ENCODE measurements at places on chromosomes 11 and 22.

DNA sequence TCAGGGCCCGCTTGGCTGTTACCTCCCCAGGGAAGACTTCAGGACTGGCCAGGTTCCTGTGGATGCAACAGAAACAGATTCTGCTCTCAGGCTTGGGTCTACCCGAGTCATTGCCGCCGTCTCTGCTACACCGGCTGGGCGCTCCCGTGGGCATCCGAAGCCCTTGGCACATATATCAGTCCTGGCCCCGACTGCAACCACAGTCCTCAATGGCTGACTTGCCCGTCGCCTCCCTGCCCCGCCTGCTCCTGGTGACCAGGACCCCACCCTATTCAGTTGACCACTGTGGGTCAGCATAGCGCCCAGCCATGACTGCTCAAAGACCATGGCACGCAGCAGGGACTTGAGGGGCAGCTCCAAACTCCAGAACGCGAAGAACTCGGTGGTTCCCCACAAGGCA lies 64.7 kb upstream of the SLC22A12 start:
- DNase-seq = no peak

DNA sequence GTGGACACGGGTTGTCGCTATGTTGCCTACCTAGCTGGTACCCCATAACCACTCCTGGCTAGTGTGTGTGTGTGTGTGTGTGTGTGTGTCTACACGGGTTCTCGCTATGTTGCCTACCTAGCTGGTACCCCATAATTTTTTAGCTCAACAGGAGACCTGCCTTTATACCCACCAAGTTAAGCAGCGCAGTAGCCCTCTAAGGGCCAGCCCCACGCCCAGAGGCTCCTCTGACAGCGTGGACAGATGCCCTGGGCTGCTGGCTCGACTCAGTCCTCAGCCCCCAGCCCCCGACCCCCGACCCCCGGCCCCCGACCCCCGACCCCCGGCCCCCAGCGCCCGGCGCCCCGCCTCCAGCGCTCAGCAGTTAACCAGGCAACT lies 351 bp upstream of the AKIP1 start:
- no peak for DNase-seq

DNA sequence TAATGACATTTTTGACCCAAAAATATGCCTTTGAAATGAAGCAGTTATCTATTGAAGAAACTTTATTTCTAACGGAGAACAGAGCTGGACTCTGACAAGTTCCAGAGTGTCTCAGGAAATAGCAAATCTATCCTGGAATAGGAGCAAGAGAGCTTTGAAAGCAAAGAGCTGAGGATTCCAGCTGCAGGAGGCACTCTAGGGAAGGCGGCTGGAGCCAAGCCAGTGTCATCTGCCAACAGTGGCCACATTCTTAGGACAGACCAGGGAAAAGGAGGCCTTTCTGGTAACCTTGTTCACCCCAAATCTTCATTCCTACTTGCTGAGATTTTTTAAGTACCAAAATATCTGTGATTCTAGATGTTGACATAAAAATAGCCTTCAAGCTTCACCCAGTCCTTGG lies 493.5 kb upstream of the B3GAT1 start:
- no peak for DNase-seq

DNA sequence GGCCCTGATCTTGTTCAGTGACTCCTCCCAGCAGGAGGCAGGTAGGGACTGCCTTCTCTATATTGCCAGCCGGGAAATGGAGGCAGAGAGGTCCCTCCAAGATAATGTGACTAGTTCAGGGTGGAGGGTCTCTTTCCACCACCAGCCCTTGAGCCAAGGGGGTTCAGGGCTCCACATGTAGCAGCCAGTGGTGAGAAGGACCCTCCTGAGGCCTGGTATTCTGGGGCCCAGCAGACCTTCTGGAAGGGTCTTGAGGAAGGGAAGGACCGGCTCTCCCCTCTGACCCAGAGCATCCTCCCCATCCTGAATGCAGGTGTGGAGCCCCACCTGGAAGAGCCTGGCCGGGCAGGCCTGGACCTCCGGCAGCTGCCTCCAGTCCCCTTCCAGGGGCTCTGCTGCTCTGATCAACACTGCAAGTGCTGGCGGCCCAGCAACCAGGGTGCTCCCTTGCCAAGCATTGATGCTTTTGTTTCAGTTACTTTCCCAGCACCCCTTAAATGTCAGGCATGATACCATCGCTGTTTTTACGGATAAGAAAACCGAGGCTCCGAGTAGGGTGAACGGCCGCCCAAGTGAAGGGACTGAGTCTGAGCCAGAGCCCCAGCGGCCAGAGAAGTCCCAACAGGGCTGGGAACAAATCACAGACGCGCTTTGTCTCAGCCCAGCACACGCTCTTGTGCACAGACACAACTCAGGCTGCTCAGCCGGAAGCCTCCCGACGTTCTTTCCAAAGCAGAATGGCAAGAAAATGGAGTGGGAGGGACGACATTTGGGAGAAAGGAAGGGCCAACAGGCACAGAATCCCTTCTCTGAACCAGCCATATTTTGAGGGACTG lies 38.8 kb downstream of the DKK3 start:
- no peak for DNase-seq

GRCh38 chr22:41036924-41037323 lies 55.5 kb upstream of the EP300 start:
- no peak for DNase-seq

- DNase-seq = no peak
Observed at GRCh38 chr22:39777716-39778454, 115.7 kb downstream of the ENTHD1 start.

- DNase-seq = no peak
Observed at GRCh38 chr22:49368976-49369725, 458.5 kb downstream of the BRD1 start.

- peak; percentile 51 for DNase-seq
Observed at GRCh38 chr11:72352859-72353551, 81.3 kb downstream of the CLPB start.

GRCh38 chr11:7522546-7522945 lies 8.7 kb downstream of the PPFIBP2 start:
- no peak for DNase-seq

- no peak for DNase-seq
Observed at GRCh38 chr11:16825968-16826367, 87.5 kb downstream of the C11orf58 start.

GRCh38 chr11:122375687-122376399 lies 259.8 kb upstream of the BLID start:
- DNase-seq = no peak

GRCh38 chr11:79055856-79056631 lies 384.8 kb downstream of the TENM4 start:
- no peak for DNase-seq

- no peak for DNase-seq
Observed at GRCh38 chr11:33552756-33553155, 147.9 kb downstream of the C11orf91 start.

- DNase-seq = no peak
Observed at GRCh38 chr11:89625171-89625570, 84.9 kb upstream of the TRIM77 start.

- DNase-seq = no peak
Observed at GRCh38 chr11:122159173-122159721, 43.2 kb upstream of the BLID start.

- DNase-seq = no peak
Observed at GRCh38 chr11:78542007-78542406, 32.7 kb downstream of the NARS2 start.

DNA sequence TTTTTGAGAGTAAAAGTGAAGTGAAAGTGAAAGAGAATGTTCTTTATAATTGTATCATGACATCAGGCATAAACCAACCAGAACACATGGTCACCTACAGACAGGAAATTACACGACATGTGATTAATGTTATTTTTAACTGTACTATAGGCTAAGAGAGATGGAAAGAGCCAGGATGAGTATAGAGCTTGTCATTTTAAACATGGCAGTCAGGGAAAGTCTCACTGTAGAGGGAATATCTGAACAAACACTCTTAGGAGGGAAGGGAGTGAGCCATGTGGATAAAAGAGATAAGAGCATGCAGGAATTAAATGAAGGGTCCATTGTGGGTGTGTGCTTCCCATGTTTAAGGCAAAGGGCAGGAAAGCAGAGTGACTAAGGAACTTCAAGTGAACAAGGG lies 599.1 kb upstream of the FAT3 start:
- DNase-seq = no peak

GRCh38 chr11:109423466-109424190 lies 1.6 kb downstream of the C11orf87 start:
- no peak for DNase-seq

DNA sequence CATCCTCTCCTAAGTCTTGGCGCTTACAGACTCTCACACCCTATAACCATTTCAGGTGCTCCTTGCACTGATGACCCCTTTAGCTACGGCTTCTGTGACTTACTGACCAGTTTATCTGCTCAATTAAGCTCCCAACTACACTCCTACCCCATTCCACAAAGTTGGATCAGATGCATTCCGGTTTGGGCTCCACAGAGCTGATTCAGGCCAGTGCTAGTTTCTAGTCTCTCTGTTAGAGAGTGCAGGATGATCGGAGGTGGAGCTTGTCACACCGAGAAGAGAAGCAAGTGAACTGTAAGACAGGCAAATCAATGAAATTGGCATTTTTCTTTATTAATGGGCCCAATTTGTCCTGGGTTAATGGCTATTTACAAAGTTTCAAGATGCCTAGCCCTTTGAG lies 436.8 kb upstream of the CADM1 start:
- no peak for DNase-seq

All from NCI-H524 treated with DMSO at 0.1 percent for 48 hours (cell line).